Upper lobe of right lung (tissue), 1 donor: ENCODE measurements at places on chromosomes 2 and 18.

DNA sequence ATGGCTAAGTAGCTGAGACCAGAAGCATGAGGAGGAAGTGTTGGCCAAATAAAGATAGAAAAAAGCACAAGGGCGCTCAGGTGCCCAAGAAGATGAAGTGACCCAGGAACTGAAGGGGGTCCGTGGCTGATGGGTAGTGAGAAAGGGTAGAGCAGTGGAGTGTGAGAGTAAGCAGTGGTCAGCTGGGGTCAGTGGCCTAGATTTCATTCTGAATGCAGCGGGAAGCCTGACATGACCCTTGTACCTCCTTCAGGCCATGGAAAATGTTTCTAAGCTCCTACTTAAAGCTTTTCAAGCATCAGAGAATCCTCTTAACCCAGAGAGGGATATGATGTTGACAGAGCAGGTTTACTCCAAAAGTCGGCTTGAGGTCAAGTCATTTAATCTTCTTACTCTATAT is 89.0 kb upstream of the UNC80 start:
- DNase-seq: no peak

- peak; percentile 73 for DNase-seq
Observed at GRCh38 chr2:20424300-20425290, 22.3 kb upstream of the RHOB start.

DNA sequence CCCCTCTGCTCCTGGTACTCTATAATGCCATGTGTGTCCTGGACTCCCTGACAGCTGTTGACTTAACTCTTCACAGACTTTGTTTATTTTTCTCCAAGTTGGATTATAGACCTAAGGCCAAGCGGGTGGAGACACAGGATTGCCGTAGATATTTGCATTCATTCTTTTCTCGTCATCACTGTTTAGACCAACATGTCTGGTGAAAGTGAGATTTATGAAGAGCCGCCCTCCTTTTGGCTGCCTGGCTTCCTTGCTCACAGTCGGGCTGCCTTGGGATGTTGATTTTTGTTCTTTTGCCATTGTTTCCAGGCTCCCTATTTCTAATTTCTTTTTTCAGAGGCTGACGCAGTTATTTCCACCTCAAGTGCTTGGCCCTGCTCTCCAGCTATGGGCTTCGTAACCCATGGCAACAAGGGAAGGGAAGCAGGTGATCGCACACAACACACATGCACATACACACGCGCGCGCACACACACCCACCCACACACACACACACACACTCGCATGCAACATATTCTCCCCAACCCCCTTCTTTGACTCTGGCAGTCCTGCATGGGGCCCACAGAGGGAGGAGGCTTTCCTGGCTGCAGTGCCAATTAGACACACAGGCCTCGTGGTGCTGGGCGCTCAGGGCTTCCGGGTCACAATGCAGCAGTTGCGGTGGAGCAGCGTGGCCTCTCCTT is 296.5 kb downstream of the MTX2 start:
- DNase-seq: no peak

DNA sequence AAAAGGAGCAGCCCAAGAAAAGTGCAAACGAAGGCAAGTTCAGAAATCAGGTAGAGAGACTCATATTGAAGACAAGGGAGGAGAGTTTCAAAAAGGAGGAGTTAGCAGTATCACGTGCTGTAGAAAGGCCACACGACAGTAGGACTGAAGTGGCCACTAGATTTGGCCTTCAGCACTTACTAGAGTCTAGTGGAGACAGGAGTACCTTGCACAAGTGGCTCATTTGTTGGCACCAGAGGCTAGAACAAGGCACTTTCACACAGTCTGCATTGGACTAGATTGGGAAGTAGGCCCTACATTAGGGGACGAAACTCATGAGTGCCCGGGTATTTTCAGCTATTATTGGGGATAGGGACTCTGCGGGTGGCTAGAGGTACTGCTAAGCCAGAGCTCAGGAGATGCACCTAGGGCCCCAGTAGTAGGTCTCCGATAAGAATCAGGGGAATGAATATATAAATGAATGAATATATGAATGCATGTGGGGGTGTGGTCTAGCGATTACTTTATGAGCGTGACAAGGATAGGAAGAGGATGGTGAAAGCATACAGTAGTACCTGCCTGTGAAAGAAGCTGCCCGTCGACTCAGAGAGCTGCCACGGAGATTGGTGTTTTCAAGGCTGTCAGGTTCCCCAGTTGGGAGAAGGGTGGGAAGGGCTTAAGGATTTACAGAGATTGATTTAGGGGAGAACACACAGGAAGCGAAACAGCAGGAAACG is 1.4 kb upstream of the NCOA1 start:
- DNase-seq: no peak

GRCh38 chr2:120675460-120676130 is 60.1 kb upstream of the GLI2 start:
- DNase-seq: no peak

DNA sequence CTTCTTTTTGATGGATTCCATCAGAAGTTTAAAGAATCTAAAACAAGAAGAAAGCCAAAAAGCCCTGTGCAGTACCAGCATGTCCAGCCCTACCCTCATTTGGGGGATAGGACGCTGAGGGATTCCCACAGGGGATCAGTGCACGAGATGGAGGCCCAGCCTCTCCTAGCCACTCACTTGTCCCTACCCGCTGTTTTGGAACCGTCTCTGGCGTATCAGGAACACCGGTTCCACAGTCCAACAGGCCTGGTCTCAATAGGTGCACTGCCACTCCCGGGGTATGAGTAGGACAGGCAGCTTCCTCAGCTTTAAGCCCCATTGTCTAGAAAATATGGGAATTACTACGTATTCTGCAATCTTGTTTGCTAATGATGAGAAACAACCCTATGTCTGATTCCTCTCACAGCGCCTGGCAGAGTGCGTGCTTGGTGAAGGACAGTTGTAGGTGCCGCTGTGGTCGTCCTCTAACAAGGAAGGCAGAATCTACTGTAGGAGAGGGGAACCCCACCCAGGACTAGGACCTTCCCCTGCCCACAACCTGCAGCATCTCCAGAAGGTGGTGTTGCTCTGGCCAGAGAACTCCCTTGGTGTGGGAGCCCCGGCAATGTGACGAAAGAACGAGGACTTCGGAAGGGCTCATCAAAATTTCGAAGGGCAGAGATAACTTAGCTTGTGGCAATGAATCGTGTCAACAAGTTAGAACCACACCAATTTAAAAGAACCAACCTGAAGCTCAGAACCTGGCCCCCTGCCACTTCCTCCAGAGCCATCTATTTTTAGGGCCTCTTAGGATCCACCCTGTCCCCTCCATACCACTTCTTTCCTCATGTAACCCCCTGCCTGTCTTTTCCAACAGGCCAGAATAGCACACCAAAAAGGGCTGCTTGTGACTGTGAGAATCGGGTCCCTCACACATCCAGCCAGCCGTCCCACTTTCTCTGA is 71.7 kb downstream of the POLR1A start:
- no peak for DNase-seq

- DNase-seq: no peak
Observed at GRCh38 chr2:53969285-53969967, 1.4 kb downstream of the PSME4 start.
